ENCODE measurements at places on chromosomes 12 and 14.

GRCh38 chr12:9334041-9334692 lies 126.0 kb upstream of the PZP start:
- DNase-seq: no peak

DNA sequence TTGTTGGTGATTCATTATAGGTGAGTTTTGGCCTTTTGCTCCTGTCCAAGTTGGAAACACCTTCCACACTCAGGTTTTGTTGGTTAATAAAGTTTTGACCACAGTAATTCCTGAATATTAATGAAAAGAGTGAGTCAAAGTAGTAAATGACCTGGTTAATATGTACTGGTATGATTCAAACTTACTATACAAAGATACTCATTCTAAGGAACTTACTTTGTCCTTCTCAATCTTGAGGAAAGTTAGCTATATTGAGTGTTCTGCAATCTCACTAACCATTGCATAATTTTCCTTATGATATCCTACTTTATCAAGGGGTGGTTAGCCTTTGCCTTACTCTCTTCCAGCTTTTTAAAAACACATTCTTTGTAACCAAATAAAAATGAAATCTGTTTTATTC lies 20.9 kb upstream of the HECTD1 start:
- no peak for DNase-seq

DNA sequence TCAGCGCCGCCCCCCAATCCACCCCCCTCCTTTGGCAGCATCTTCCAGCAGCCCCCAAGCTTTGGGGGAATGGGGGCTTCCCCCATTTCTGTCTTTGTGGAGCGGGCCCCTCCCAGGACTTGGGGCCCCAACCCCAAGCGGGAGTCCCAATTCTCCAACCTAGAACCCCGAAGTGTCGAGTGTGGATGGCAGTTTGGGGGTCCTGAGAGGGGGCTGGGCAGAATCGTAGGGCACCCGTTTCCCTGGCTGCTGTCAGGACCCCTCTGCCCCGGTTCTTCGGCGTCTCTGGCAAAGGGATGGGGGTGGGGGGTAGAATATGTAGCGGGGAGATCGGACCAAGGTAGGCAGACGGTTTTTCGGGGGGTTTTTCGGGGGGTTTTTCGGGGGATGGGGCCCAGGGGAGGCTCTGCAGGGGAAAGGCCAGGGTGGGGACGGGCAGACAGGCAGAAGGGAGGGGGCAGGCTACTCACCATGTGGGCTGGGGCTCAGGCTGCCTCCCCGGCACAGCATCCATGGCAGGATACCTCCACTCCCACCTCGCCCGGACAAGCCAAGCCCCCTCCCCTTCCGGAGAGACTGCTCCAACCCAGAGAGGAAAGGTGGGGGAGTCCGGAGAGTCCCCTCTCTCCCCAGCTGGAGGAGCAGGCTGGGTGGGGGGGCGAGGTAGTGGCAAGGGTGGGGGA lies 739 bp downstream of the JPH4 start:
- no peak for DNase-seq

DNA sequence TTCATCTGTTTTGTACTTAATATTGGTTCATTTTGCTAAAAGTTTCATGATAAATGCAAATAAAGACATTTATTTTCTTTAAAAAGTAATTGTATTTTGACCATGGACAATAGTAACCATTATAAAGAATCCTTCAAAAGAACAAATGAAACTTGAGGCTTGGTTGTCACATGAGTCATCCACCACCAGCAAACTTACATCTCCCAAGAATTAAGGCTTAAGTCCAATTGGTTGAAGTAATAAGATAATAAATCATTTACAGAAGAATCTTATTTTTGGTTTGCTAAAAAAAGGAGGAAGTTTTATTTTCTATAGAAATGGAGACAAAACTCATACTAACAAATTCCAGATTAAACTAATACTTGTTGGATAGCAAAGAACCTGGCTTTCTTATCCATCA lies 84.8 kb upstream of the KITLG start:
- no peak for DNase-seq

DNA sequence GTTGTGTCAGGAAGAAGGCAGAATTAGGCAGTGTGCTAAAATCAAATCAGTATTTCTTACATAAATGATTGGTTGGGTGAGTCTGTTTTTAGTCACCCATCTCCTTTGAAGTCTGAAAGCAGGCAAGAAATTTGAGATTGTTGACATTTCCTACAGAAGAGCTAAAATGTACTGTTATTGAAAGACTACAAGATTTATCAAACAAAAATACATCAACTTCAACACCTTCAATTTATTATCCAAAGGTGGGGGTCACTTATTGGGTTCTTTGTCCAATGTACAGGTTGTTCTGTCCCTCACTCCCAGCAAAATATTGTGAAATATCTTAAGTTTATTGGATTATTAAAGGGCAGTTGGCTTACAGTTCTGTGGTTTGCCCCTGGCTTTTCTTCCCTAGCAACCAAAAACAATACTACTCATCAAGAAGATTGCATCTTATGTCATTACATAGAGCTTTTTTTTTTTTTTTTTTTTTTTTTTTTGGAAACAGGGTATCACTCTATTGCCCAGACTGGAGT lies 20.6 kb upstream of the PKP2 start:
- DNase-seq: no peak

DNA sequence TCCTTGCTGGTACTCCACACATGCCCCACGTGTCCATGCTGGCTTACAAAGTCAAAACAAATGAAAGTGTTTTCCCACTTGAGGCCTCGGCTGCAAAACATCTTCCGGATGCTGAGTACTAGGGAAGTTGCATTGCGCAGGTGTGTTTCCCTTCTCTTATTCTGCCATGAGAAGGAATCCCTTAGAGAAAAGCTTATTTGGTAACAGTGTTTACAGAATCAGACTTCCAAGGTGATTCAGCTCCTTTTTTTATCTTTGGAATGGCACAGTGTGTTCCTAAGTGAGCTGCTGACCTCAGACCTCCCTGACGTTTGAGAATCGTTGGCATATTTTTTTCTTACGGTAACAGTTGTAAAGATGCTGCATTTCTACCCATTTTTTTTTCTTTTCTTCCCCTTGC lies 211.3 kb downstream of the ESR2 start:
- no peak for DNase-seq

GRCh38 chr12:72465155-72465554 lies 193.0 kb downstream of the TRHDE start:
- DNase-seq: no peak

DNA sequence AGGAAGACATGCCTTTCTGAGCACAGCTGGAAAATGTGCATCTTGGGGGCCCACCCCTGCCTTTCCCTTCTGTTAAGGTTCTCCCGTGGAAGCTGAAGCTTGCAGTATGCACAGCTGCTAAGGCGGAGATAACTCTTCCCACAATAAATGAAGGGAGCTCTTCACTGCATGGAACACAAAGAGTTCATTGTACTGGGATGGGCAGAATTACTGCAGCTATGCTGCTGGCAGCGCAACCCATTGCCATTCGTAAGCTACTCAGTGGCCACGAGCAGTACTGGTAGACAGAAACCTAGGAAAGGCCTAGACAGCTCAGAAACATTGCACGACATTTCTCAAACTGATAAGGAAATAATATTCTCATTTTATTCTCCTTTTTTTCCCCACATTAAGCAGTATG lies 310.2 kb downstream of the MDGA2 start:
- DNase-seq: no peak

- DNase-seq: no peak
Observed at GRCh38 chr14:30108975-30109700, 181.5 kb upstream of the PRKD1 start.

DNA sequence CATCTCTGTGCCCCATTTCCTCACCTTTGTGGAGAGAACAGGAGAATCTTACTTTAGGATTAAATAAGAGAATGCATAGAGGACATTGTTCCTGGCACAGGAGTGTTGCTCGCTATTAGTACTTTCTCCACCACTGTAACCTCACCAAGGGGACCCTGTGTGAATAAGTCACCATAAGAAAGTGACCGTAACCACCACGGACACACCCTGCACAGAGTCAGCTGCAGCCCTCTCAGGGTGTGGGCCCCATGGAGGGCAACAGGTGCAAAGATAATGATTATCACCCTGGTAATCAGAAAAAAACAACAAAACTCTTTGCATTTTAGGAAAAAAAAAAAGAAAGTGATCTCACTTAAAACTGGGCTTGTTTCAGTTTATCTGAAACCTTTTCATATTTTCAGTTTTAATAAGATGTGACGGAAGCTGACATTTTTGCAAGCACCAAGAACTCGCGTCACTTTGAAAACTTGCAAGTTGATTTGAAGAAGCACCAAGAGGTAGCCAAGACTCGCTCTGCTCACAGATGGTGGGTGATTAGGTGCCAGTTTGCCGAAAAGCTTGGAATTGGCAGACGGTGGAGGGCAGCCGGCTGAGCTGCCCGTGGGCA lies 87.0 kb upstream of the VRK1 start:
- no peak for DNase-seq

GRCh38 chr12:74619084-74619483 lies 81.4 kb downstream of the ATXN7L3B start:
- DNase-seq: no peak

DNA sequence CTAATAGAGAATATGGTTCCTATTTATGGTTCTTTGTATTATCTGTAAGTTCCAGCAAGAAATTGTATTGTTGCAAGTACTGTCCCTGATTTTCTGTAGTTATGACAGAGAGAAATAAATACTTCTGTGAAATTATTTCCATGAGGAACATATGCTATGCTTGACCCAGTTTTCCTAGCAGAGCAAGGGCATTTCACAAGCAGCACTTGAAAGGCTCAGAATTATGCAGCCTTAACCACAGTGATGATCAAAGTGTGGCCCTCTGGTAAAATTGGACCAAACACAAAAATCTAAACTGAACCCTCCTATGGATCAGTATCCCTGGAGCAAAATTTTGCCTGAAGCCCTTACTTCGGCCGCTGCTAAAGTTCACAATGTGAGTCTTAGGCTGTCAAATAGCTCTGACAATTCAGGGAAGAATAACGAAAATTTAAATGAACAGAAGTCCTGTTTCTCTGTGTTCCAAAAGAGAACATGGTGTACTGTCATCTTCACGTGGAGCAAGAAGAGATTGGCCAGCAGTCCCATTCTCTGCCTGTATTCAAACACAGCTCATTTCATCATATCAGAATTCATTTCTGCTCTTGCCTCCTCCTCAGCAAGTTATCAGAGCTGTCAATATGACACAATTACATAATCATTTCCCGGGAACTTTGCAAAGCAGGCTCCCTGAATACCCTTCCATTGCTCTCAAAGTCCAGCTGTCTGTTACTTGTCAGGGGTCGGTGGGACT lies 471.9 kb downstream of the RPS29 start:
- no peak for DNase-seq

GRCh38 chr14:56040121-56040520 lies 78.1 kb upstream of the PELI2 start:
- no peak for DNase-seq

- DNase-seq: peak; percentile 72
Observed at GRCh38 chr14:59342516-59343484, 122.4 kb downstream of the GPR135 start.

- DNase-seq: no peak
Observed at GRCh38 chr14:23661542-23661941, 25.4 kb downstream of the DHRS2 start.

DNA sequence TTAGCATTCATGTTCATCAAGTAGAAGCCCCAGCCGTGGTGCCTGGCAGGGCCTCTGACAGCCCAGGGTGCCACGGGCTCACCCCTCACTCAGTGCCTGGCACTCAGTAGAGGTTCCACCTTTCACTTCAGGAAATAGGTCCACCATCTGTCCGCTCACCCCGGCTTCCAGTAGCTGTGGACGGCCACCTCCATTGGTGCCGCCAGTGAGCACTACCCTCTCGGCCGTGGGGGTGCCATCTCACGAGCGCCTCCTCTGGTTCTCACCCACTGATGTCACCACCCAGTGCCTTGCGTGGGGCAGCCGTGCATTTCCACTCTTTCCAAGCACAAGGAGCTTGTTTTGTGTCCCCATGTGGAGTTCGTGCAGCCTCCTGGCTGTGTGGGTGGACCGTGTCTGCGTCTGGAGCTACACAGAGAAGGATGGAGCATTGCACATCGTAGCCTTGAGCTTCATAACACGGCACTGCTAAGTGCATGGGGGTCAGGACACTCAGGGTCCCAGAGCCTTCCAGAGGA lies 41.0 kb upstream of the MMP17 start:
- no peak for DNase-seq

DNA sequence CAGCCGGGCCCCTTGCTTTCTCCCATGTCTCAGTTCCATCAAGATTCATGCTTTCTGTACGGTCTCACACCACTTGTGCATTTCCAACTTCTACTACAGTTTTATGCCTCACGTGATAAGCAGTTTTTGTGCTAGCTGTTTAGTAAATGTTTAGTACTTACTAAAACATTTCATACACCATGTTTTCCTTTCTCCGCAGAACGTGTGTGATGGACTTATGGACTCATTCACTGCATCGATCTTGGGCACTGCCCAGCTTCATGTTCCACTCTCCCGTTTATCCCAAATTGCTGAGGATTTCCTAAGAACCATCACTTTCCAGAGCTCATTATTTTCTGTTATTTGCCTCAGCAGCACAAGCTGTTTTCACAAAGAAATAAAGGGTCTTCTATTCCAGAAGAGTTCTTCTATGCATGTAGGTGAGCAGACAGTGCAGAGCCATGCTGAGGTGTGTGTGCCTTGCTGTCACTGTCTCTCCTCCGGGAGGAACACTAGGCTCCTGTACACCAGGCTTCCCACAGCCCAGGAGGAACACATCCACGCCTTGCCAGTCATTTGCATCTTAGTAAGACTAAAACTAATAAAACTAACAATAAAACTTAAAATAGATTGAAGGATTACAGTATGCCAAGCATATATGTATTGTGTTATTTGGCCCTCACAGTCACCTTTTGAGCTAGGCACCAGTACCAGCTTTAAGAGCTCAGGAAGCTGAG lies 90.3 kb upstream of the EEA1 start:
- DNase-seq: no peak

DNA sequence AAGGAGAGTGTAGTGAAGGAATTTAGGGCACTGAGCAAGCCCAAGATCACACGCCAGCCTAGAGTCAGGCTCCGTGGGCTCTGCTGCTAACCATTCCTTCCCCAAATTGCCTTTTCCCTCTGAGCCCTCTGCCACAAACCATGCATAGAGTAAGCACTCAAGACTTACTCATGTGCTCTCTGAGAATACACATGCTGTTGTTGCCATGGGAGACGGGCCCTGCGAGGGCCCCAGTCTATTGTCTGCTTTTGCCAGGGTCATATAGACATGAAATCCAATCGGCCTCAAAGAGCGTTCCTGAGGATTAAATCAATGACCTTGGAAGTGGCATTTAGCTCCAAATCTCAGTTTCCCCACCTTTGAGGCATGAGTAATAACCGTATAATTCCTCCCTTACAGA lies 48.7 kb upstream of the WSCD2 start:
- DNase-seq: no peak

All from PC-9 (cell line).